Erythroblast (primary cell): ENCODE measurements at places on chromosomes 6 and 20.

- DNase-seq: no peak
Observed at GRCh38 chr20:19706463-19706862, 51.6 kb upstream of the RIN2 start.

GRCh38 chr6:140772576-140772975 lies 1360.1 kb upstream of the GJE1 start:
- no peak for DNase-seq

DNA sequence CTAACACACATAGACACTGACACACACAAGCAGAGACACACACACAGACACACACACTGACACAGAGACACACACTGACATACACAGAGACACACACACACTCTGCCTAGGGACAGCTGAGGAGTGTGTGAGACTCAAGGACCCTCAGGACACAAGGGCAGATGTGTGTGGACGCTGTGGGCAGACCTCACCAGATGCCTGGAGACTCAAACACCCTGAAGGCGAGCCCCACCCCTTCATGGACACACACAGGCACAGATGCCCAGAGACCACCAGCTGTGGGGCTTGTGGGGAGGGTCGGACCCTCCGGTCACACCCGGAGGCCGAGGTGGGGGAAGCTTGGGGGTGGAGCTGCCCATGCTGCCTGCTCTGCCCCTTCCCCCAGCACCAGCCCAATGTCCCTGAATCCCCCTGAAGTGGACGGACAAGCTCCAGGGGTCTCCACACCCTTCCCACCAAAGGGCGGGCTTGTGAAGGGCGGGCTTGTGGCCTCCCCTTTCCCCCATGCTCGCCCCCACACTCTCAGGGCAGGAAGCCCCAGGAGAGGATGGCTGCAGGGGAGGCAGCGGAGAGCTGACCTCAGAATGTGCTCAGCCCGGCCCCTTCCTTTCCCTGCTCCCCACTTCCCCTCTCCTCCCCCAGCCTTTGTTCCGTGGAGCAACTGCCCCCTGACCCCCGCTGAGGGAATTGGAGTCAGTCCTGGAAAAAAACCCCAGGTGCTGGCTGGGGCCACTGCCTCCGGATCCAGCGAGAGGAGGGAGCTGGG lies 13.9 kb upstream of the ABHD16B start:
- no peak for DNase-seq

- no peak for DNase-seq
Observed at GRCh38 chr20:47687095-47687987, 97.9 kb downstream of the SULF2 start.

GRCh38 chr6:150091476-150091875 lies 22.6 kb upstream of the ULBP3 start:
- no peak for DNase-seq

DNA sequence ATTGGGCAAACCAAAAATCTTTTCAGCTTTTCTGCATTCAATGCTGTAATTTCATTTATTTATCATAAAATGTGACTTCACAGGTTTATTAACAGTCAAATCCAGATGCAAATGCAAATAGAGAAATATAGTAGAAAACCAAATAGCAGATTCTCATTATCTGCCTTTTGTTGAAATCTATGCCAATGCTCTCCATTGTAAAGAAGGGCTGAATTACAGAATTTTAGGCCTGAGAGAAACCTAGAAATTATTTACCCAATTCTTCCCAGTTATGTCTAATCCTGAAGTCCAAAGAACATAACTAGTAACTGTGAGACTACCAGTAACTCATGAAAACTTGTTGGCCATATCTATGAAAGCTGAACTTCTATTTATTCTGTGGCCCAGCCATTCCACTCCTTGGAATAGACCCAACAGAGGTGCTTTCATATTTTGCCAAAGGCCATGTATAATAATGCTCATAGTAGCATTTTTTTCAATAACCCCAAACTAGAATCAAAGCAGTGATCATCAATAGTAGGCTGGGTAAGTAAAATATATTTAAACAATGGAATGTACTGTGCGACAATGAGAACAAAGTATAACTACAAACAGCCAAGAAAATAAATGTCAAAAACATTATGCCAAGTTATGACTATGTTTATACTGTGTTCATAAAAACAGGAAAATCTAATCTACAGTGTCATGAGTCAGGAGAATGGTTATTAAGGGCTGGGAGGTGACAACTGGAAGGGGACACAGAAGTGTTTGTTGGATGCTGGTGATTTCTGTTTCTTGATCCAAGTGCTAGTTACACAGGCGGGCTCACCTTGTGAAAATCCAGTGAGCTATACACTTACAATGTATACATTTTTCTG lies 183.8 kb downstream of the HS3ST5 start:
- DNase-seq: no peak
